Activated naive CD4-positive, alpha-beta T cell treated with anti-CD3 and anti-CD28 coated beads, Interleukin-2, amount 50 U/mL, for 72 hours (primary cell): ENCODE measurements at places on chromosomes 1 and 21.

DNA sequence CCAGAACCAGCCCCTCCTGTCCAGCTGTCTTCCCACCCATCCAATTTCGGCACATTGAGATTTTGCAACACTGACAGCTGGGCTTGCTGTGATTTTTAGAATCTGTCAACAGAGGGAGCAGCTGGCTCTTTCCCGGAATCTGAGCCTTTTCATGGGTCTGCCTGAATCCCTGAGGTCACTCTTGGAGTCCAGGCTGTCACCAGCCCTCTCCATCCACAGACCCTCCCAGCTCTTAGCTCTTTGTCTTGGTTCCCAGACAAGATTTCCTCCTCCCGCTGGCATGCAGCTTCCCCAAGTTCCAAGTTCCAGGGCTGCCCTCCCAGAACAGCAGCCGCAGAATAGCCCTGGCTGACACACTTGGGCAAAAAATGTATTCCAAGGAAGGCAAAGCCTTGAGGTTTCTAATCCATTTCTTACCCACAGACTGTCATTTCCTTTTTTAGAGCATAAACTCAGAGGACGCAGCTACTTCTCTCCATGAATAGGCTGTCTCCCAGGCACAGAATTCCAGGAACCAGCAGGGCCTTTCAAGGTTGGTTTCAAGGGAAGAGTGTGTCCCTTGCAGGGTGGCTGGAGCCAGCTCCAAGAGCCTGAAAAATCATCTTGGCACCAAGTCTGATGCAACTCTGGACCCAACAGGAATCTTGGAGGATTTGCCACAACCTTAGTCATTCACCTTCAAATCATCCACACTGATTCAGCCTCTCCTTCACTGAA, 7.1 kb upstream of the TMEM61 start:
- no peak for DNase-seq

GRCh38 chr1:34885405-34886247, 26.1 kb upstream of the SMIM12 start:
- DNase-seq = peak; percentile 63

DNA sequence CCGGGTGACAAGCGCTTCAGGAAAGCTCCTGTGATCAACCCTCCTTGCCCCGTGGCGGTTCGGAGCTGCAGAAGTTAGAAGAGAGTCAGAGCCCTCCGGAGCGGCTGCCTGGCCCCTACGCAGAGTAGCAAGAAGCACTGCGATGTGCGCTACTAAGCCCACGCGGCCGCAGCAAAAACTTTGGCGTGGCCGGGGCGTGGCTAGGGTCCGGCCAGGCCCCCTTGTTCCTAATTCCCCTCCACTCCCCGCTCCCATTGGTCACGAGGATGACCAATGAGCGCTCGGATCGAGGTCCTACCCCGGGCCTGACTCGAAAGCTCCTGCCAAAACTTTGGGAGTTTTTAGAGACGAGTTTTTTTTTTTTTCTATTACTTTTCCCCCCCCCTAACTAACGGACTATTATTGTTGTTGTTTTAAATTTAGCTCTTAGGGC, at the start of gene HLX:
Gene HLX (plus strand): TSS at position 368 of the 433 bp plus-strand sequence. CDS start 415 bp downstream, outside the sequence.
- DNase-seq = no peak

DNA sequence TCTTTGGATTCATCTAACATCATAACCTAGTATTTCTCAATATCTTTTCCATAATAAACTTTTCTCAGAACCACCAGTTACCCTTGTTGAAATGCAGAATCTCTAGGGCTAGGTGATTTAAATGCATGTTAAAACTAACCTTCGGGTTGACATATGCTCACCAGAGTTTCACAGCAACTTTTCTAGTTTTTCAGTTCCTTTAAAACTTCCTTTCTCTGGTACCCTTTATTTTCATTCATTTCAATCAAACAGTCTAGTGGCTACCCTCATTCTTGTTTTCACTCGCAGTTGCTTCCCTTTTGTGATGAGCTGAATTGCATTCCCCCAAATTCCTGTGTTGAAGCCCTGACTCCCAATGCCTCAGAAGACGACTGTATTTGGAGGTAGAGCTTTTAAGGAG, 712.8 kb upstream of the CHRM3 start:
- DNase-seq = no peak

GRCh38 chr1:165903672-165904071, 76.3 kb downstream of the UCK2 start:
- DNase-seq = no peak

- DNase-seq = no peak
Measured at GRCh38 chr1:48704736-48705135, 72.0 kb downstream of the BEND5 start.

DNA sequence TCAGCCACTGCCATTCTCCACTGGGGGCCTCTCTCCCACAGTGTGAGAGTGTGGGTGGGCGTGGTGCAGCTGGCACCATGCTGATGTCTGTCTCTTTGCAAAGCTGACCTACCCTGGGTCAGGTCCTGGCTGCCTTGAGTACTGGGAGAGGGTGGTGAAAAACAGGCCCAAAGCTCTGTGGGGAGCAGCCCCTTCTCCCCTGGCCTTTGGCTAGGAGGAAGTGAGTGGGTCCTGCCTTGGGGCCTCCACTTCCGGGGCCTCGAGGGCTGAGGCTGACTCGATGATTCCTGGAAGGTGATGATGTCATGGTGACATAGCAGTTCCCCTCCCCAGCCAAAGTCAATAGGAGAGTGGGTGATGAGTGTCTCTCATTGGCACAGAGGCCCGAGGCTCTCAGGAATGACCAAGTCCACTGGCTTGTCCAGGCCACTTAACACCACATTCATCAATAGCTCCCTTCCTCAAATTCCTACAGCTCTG, 53.0 kb downstream of the IER5 start:
- DNase-seq = peak; percentile 50

DNA sequence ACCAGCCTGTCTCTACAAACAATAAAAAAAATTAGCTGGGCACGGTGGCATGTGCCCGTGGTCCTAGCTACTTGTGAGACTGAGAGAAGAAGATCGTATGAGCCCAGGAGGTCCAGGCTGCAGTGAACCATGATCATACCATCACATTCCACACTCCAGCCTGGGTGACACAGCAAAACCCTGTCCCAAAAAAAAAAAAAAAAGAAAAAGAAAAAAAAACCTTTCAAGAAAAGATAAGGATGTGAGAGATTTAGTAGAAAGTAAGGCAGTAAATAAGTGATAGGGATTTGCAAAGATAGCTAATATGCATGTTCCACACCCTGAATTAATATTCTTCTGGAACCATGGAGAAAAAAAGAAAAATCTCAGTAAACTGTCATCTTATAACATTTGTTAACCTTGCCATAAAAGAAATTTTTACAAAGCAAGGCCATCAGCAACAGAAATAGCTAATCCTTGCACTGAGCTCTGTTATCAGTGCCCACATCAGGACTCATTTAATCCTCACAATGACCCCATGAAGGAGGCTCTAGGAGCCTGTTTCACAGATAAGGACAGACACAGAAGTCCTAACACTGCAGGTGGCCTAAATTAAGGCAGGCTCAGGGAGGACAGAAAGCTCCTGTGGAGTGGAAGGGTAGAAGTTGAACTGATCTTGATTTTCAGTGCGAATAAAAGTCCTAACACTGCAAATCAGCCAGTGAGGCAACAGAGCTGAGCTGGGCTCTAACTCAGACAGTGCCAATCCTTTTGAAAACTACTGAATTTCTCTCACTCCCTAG, 7.6 kb downstream of the GNB1 start:
- DNase-seq = no peak

- DNase-seq = no peak
Measured at GRCh38 chr1:221888218-221888617, 146.3 kb upstream of the DUSP10 start.

DNA sequence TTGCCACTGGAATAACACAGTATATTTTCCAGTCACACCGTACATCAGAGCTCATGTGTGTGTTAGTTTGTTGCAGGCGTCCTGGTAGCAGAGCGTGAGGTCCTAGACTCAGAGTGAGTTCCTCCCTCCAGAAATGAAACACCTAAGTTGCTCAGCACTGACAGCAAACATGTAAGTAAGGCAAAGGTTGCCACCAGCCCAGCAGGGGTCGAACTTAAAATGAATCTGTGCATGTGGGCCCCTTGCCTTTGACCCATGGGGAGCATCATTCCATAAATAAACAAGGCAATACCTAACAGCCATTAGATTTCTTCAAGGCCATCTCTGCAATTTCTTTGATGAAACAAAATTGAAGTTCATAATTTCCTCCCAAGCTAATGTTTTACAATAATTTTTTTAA, 125.3 kb upstream of the ERG start:
- DNase-seq = no peak

GRCh38 chr1:97943354-97943753, 22.5 kb upstream of the DPYD start:
- no peak for DNase-seq

- no peak for DNase-seq
Measured at GRCh38 chr1:31792541-31792940, 23.3 kb downstream of the SPOCD1 start.

DNA sequence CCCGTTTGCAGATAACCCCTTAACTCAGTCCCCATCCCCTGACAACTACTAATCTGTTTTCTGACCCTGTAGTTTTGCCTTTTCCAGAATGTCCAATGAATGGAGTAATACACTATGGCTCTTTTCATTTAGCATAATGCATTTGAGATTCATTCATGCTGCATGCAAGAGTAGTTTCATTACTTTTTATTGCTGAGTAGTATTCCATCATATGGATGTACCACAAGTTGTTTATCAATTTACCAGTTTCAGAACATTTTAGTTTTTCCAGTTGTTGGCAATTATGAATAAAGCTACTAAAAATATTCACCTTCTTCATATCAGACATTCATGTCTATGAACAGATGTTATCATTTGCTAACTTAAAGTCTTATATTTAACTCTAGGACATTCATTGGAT, 45.3 kb downstream of the STXBP3 start:
- DNase-seq = no peak

- DNase-seq = no peak
Measured at GRCh38 chr1:225767634-225768540, 9.7 kb upstream of the SRP9 start.

DNA sequence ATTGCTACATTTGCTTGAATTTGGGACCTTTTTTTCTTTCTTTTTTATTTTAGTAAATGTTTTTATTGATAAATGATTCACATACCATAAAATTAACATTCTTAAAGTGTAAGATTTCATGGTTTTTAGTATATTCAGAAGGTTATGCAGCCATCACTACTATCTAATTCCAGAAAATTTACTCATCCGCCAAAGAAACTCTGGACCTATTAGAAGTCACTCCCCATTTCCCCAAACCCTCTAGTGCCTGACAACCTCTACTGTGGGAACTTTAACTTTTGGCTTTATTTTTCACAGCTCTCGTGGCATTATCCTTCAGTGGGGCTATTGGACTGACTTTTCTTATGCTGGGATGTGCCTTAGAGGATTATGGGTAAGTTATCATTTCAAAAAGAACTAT, 4.5 kb downstream of the LEPR start:
- DNase-seq = no peak

DNA sequence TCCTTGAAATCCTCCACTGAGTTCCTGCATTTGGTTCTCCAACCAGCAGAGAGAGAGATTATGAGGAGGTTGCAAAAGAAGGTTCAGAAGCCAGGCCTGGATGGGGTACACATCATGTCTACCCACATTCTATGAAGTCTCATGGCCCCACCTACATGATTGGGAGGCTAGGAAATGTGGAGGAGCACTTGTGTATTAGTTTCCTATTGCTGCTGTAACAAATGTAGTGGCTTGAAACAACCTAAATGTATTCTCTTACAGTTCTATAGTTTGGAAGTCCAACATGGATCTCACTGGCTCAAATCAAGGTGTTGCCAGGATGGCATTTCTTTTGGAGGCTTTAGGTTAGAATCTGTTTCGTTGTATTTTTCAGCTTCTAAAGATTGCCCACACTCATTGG, 134.2 kb upstream of the ZNF648 start:
- DNase-seq = no peak

DNA sequence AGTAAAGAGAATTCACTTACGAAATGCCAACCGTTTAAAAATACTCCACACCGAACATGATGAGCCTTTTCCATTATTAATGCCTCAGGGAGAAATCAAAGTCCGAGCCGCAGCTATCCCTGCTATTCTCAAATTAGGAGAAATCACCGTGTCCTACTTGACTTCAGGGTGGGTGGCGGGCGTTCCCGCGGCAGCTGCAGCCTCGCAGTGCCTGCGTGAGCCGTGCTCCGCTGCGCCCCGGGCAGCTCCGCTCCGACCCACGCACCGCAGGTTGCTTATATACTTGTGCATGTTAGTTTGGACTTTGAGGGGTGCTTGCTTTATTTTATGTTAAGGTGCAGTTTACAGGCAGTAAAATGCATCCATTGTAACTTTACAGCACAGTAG, 35.6 kb upstream of the PCBP3 start:
- DNase-seq = no peak

DNA sequence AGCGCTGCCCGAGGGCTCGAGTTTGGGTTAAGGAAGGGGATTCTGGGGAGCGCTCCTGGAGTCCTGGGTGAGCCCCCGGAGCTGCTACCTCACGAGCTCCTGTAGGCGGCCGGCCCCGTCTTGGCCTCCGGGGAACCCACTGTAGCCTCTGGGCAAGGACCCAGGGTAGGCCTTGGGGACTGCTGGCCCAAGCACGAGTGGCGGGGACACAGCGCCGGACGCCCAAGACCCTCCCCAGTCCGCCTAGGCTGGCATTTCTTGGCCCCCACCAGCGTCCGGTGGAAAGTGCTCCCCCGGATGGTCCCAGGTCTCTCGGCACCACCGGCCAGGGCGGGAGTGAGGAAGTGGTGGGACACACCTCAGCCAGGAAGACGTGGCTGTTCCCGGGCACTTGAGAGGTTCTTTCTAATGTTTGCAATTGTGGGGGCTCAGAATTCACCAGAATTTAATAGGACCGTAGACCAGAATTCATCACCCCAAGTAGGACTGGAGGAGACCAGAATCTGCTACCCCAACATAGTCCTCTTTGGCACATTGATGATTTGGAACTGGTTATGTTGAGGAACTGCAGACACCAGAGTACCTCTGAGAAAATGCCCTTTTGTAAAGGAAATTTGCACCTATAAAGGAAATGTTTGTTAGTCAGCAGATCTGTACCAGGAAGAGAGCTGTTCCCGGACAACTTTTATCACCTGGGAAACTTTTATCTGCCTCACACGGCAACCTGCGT, 622 bp upstream of the TMPRSS2 start:
- no peak for DNase-seq

GRCh38 chr1:20172033-20172590, 13.8 kb upstream of the UBXN10 start:
- no peak for DNase-seq

DNA sequence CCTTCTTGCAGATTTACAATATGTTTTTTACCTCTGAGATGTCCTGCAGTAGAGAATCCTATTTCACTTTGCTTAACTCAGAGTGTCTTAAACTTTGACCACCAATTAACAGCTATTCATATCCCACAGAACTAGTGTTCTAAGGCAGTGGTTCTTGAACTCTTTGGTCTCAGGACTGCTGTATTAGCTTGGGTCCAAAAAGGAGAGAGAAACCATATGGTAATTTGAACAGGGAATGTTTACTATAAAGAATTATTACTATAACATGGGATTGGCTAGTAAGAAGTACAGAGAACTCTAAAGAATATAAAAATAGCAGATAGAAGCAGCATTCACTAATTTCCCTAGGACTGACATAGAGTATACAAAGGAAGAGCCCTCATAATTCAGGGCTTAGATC, 31.6 kb downstream of the FAM177B start:
- DNase-seq = no peak
